Pulmonary artery endothelial cell (primary cell): ENCODE measurements at places on chromosomes 7 and 10.

- no peak for DNase-seq
Observed at GRCh38 chr10:74968667-74969061, 142.3 kb downstream of the KAT6B start.

- DNase-seq, result no peak
Observed at GRCh38 chr7:32500922-32501341, 5.6 kb downstream of the AVL9 start.

DNA sequence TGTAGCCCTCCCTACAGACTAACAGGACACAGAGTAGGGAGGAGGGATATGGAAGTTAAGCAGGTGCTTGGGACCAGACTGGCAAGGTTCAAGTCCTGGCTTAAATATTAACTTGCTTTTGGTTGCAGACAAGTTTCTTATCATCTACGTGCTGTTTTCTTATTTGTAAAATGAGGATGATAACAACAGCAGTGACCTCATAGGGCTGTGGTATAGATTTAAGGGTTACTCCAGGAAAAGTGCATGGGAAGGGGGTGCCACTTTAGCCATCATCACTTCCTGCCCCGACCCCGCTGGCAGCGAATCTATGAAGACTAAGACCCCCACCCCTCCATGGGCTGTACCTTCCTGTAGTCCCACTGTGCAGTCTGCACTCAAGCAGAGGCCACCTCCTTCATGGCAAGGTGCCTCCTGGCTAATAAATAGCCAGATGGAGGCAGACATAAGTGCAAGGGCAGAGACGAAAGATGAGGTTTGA is 250.2 kb downstream of the COBL start:
- no peak for DNase-seq

GRCh38 chr7:129828989-129829736 is 123.6 kb downstream of the UBE2H start:
- no peak for DNase-seq

- DNase-seq, result no peak
Observed at GRCh38 chr7:108459922-108460551, 3.8 kb upstream of the NRCAM start.

- DNase-seq, result no peak
Observed at GRCh38 chr7:105980645-105981396, 17.8 kb downstream of the CDHR3 start.

- no peak for DNase-seq
Observed at GRCh38 chr7:7567898-7568531, 1.3 kb downstream of the MIOS start.

GRCh38 chr10:48913674-48914073 is 26.0 kb downstream of the LRRC18 start:
- DNase-seq, result no peak

GRCh38 chr7:157177983-157178381 is 39.3 kb downstream of the UBE3C start:
- no peak for DNase-seq

DNA sequence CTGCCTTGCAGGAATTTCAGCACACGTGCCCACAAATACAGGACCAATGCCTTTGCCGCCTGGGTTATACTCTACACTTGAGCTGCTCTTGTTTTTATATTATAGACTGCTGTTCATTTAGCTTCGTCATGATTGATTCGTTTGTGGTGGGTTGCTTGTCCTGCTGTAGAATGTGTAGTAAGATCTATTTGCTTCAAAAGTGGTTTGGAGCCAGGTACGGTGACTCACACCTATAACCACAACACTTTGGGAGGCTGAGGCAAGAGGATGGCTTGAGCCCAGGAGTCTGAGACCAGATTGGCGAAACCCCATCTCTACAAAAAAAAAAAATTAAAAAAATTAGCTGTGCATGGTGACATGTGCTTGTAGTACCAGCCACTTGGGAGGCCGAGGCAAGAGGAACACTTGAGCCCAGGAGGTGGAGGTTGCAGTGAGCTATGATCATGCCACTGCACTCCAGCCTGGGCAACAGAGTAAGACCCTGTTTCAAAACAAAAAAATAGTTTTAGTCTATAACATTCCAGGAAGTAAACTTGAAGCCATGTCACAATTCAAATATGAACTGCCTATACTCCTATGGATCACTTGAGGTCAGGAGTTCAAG is 9.0 kb upstream of the RHBDD2 start:
- DNase-seq, result no peak
